Inflammatory macrophage (primary cell): ENCODE measurements at places on chromosomes 1 and 21.

DNA sequence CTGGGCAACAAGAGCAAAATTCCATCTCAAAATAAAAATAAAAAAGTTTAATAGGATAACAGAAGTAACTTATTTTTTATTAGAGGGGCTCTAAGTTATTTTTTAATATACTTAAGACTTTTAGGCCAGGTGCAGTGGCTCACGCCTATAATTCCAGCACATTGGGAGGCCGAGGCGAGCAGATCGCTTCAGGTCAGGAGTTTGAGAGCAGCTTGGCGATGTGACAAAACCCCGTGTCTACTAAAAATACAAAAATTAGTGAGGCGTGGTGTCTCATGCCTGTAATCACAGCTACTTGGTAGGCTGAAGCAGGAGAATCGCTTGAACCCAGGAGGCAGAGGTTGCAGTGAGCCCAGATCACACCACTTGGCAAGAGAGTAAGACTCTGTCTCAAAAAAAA, 180.5 kb upstream of the NR5A2 start:
- no peak for DNase-seq

- DNase-seq: no peak
Measured at GRCh38 chr1:77950873-77951272, 28.0 kb downstream of the FUBP1 start.

- no peak for DNase-seq
Measured at GRCh38 chr1:153928791-153929341, 6.1 kb upstream of the GATAD2B start.

DNA sequence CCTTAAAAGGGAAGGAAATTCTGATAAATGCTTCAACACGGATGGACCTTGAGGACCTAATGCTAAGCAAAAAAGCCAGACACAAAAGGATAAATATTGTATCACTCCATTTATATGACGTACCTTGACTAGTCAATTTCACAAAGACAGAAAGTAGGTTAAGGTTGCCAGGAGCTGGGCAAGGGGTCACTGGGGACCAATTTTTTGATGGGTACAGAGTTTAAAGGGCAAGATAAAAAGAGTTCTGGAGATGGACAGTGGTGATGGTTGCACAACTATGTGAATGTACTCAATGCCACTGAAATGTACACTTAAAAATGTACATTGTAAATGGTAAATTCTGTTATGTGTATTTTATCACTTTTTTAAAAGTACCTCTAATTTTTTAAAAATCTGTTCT, 32.1 kb upstream of the SLAMF9 start:
- no peak for DNase-seq

GRCh38 chr1:14810595-14811361, 212.3 kb downstream of the KAZN start:
- no peak for DNase-seq

DNA sequence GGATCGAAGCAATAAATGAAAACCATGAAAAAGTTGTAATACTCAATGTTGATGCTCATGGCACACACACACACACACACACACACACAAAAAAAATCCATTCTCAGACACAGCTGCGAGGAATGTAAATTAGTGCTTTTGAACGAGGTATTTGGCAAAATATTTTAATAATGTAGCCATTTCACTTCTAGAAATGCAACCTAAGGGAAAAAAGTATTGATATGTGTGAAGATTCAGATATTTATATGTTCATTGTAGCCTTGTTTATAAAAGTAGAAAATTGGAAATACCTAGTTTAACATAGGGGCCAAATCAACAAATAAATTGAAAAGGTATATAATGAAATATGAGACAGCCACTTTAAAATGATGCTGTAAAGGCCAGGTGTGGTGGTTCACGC, 3.8 kb downstream of the PLEKHA6 start:
- DNase-seq: no peak

- DNase-seq: no peak
Measured at GRCh38 chr21:15119486-15119885, 54.7 kb upstream of the NRIP1 start.

GRCh38 chr1:71033136-71033535, 14.5 kb downstream of the PTGER3 start:
- DNase-seq: peak; percentile 38

DNA sequence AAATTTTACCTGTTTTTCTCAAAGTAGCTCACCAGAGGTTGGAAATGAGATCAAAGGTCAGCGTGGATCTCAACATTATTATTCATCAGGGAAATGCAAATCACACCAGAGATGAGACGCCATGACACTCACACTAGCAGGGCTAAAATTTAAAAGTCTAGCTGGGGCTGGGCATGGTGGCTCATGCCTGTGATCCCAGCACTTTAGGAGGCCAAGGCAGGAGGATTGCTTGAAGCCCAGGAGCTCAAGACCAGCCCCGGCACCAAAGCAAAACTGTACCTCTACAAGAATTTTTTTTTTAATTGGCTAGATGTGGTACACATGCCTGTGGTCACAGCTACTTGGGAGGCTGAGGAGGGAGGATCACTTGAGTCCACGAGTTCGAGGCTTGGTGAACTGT, 41.4 kb upstream of the PCBP3 start:
- DNase-seq: no peak
